T-helper 22 cell (primary cell): ENCODE measurements at places on chromosomes 5 and 9.

GRCh38 chr5:97019435-97020117 is 83.7 kb downstream of the LNPEP start:
- DNase-seq: no peak

DNA sequence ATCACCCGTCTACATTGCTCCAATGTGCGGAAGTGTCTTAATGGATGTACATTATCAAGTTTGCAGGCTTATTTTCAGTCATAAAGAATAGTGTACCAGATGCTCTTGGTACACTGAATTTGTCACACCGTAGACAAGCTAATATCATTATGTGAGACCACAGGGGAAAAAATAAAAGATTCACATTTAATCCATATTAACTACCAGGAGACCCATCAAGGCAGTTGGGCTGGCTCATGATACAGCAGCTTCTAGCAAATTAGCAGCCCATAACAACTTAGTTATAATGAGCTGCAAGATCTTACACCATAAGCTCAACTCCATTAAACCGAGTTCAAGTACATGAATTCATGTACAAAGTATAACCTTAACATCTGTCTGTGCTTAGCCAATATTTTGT is 324.9 kb downstream of the CTNND2 start:
- DNase-seq: no peak

- no peak for DNase-seq
Measured at GRCh38 chr5:150616024-150616470, 24.4 kb upstream of the SYNPO start.

DNA sequence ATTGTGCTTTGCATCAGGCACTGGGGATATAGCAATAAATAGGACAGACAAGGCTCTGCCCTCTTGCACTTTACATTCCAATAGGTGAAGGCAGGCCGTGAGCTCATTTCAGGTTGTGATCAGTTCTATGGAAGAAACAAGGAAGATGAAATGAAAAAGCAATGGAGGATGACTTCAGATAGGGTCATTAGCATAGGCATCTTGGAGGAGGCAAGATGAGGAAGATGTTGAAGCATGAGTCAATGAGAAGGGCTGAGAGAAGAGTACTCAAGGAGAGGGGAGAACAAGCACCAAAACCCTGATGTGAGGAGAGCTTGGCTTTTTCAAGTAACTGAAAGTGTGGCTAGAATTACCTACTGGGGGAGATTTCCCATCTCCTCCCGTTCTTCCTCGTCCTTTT is 5.0 kb upstream of the SPARC start:
- DNase-seq: no peak

DNA sequence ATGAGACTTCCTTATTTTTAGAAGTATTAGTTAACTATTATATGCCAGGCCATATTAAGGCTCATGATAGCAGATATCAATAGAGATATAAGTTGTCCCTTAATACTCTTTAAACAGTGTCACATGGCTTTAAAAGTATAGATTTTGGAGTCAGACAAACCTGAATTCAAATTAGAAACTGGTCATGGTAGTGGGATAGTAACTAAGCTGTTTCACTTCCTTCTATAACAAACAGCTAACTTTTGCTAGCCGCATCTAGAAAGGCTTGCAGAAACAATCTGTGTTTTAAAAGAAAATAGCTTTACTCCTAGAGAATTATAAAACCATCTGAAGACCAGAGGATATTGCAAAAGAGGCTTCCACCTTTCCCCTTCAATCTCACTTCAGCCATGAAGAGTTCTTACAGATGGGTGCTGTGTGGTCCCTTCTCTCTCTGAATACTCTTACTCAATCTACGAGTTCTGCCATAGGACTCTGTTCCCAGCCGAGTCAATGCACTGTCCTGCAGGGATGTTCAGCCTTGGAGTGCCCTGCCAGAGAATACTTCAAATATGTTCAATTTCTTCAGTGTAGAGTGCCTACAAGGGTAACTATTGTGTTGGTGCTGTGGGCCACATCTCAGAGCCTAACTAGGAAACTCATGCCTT is 810.2 kb downstream of the EFNA5 start:
- no peak for DNase-seq

DNA sequence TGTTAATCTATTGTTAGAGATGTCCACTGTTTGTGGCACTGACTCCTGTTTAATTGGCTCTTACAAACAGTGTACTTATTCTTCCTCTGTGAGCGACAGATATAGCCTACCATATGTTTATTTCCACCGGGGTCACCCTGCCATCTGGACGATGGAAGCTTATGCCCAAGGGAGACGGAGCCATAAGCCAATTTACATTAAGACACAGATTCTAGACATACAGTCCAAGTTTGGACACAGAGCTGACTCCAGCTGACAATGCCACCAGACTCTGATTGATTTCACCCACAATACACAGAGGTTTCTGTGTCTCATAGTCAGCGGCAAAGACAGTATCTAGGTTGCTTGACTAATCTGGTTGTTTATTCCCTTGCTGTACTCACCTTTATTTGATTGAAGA is 198.9 kb downstream of the ENC1 start:
- no peak for DNase-seq

DNA sequence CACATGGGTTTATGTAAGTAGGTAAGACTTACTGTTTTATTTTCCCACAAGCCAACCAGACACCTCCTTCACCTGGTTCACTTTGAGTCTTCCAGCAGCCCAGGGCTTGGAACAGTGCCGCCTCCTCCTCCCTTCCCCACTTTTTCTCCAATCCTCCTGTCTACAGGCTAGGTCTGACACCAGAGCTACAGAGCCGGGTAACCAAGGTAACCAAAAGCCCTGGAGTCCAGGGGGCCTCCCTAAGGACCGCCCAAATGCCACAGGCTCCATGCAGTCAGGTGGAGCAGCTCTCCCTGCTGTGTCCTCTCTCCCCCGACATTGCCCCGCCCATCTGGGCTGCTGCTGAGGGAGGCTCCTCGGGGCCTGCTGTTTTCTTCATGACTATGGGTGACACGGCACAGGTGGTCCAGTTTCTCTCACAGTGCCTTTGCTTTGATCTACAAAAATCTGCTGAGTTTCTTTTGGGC is 138.0 kb upstream of the EFNA5 start:
- no peak for DNase-seq

DNA sequence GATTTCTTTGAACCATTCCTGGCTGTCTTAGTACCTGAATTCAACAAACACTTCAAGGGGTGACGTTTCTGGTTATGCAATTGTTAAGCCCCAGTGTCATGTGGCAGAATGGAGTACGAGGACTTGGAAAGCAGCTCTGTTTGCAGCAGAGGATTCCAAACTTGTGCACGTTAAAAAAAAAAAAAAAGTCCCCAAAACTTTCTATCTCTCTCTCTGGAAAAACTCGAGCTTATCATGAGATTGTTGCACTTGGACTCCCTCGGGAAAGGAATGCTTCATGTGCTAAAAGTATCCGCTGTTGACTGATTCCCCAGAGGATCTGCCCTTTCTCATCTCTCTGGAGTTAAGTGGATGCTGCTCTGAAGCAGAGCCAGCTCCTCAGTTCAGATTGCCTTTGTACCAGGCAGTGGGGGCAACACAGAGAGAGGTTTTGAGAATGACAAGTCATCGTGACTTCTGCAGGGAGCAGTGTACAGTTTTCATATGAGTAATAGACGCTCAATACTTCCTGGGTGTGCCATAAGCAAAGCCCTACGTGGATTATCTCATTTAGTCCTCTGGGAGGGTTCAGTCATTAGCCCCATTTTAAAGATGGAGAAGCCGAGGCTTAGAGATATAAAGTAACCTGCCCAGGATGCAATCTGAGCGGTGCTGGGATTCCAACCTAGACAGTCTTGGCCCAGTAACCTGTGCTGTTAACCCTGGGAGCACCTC is 28.1 kb downstream of the TMOD1 start:
- DNase-seq: no peak

GRCh38 chr5:425714-426113 is 17.3 kb upstream of the EXOC3 start:
- no peak for DNase-seq

DNA sequence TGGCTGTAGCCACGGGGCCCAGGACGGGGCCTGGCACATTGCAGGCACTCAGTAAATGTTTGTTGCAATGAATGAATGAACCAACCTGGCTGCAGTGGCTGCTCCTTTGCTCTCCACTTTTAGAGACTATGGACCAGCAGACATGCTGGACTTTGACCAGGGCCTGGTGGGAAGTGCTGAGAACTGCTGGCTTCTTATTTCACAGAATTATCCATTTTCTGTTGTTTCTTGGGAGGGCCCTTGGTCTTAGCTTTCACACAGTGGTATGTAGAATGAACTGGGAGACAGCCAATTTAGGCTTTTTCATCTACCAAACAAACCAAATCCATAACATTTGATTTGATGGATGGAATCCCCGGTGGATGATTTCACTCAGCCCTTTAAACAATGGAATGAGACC is 78.0 kb upstream of the LHFPL2 start:
- no peak for DNase-seq

- no peak for DNase-seq
Measured at GRCh38 chr5:40827188-40827977, 7.6 kb downstream of the RPL37 start.

DNA sequence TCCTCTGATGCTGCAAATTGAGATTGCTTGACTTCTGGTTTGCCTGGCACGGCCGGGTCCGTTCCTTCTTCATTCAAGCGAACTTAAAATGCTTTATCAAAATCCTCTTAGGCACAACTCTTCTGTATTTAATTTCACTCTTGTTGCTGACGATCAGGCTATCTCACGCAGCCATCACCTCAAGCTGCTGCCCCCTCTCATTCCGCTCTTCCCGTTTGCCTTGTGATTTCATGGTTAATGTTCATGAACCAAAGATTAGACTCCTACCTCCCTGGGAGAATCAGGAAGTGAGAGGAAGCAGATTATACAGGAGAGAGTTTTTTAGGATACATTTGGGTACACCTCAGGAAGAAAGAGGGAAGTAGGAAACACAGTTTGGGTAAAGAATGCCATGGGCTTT is 22.6 kb downstream of the QRFP start:
- DNase-seq: no peak

DNA sequence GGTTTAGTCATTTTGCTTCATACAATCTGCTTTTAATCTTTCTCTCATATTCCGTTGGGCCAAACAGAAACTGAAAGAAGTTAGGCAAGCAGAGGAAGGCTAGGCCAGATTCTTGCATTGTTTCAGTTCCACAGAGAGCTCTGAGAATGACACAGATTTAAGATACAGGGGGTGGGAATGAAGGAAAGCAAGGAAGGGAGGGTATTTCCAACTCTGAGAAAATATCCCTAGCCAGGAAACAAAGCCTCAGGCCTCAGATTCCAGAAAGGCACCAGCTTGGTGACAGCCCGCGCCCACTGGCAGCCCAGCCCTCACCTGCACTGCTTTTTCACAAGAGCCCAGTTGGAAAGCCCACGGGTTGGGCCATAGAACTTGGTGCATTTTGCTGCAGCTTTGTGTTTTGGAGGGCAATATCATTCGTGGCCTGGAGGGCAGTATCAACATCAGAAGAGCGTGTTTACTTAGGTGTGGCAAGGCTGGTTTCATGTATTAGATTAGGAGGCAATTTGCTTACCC is 63.5 kb downstream of the ENC1 start:
- no peak for DNase-seq

DNA sequence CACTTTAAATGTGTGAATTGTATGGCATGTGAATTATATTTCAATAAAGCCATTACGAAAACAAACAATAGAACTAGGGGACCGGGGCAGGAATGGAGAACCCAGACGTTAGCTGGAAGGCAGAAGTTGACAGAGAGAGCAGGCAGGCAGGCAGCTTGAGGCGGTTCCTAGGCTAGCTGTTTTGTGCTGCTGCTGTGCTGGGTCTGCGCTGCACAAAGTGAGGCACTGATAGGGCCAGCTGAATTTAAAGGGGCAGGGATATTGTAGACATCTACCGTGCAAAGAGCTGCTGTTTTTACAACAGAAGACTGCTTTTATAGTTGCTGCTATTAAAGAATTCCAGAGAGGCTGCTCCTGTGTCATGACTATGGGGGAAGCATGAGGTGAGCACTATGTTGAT is 21.6 kb upstream of the MIER3 start:
- DNase-seq: no peak

- DNase-seq: no peak
Measured at GRCh38 chr9:96150324-96151227, 151.4 kb downstream of the HSD17B3 start.

GRCh38 chr9:111178331-111179055 is 140.2 kb upstream of the LPAR1 start:
- DNase-seq: no peak

DNA sequence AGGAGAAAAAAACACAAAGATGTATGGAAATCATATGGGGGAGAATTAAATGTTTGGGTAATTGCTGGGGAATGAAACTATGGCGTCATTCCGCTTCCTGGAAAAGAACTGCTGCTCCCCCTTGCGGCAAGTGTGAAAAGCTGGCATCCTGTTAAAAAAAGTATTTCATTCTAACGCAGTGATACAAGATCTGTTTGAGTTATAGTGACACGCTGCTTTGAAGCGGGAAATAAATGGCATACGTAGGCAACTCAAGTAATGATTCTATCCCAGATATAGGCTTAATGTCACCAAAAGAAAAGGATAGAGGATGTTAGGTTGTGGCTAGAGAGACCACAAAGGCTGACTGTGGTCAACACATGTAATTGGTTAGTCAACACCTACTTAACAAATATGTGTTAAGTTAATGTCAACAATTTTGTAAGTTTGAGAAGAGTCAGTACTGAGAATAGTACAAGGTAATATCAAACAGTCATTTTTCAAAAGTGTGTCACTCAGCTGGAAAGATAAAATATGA is 70.2 kb upstream of the ALDH1A1 start:
- DNase-seq: peak; percentile 8

DNA sequence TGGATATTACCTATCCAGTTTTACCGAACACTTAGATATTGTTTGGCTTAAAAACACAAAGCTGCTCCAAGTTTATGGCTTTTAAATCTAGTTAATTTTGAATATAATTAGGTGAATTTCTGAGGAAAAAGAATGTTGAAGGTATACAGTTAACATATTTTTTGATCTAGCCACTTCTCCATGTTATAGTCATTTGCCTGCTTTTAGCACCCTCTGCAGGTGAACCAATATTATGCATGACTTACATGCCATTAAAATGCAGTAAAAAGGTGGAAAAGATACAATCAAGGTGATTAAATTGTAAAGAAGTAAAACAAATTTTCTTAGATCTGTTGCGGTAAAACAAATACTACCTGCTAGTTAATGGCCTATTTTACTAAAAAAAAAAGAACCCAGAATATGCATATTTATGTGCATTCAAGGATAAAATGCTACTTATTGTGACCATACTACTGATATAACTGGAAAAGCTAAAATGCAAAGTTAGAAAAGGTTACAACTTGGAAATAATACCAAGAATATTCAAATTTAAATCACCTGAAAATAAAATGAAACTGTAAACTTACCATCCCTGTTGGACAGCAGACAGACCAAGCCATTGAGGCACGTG is 132.1 kb downstream of the AP3B1 start:
- no peak for DNase-seq

DNA sequence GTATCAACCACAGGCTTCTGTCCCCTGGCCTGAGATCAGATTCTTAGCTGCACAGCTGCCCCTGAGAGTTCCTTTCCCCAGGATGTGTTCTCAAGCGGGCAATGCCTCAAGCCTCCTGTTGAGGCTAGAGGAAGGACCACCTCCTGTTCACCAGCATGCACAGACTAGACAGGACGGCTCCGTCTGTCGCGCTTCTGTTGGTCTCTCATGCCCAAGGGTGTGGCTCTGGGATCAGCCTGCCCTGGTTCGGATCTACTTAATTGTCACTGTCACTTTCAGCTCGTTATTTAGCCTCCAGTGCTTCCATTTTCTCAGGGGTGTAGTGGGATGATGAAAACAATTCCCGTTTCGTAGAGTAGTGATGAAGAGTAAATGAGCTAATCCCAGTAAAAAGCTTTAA is 103.1 kb downstream of the KCNIP1 start:
- DNase-seq: no peak

GRCh38 chr5:170338933-170339779 is 41.6 kb upstream of the LCP2 start:
- DNase-seq: peak; percentile 33

GRCh38 chr5:115544043-115544435 is 536 bp downstream of the FEM1C start:
- DNase-seq: peak; percentile 45
